NCI-H2029 treated with DMSO at 0.1 percent for 48 hours (cell line): ENCODE measurements at places on chromosomes 7 and 10.

DNA sequence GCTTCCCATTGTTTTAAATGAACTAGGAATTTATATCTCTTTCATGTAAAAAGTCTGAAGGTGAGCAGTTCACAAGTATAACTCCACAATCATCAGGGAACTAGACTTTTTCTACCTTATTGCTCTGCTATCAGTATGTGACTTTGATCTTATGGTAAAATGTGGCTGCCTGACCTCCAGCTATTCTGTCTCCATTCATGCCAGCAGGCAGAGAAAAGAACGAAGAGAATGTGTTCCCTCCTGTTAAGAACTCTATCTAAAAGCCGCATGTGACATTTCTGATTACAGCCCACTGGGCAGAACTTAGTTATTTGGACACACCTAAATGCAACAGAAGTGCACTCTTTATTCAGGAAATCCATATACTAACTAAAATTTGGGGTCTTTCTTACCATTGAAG, 102.8 kb upstream of the MBL2 start:
- no peak for DNase-seq

DNA sequence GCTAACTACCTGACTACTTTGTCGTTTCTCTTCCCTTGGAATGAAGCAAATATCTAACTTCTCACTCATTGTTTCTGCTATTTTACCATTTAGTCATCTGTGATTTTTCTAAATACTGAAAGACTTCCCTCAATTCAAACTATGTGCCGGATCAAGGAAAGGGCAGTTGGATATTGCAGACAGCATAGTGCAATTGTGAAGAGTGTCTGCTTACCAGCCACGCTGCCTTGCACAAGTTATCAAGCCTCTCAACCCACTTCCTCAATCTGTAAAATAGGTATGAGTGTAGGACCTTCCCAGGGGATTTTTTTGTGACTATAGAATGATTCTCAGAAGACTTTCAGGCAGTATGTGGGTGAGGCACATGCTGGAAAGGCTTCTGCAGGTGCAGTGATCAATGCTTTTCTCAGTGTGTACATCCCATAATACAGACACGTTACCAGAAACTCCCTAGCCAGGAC, 54.3 kb downstream of the EGFR start:
- DNase-seq, result no peak

DNA sequence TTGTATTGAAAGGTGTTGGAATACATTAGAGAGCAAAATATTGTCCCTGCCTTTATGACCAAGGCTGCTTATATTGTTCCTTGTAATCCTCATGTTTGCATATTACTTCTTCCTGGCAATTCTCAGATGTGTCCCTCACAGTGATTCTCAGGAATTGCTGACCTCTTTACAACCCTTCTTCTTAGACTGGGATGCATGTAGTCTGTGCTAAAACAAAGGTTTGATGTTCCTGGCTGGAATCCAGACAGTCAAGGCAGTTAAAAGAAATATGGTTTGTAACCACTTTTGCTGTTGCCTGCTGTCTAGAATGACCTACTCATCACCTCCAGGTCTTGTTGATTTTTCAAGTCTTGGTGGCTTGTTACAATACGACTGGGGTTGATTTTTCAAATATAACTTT, 367.6 kb downstream of the HGF start:
- DNase-seq, result no peak

DNA sequence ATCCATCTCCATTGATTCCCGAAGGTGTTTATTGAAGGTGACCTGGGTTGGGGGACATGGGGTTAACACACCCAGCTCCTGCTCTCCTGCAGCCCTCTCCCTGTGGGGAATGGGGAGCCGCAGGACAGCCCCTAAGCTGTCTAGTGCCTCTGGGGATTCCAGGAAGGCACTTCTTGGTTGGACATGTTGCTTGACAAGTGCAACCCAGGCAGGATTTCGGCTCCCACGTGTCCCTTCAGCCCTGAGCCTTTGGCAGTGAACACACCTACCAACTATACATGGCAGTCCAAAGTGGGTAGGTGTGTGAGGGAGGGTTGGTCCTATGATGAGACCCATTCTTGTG, 43.9 kb downstream of the DOCK1 start:
- no peak for DNase-seq

GRCh38 chr7:98418271-98418635, 17.4 kb upstream of the BAIAP2L1 start:
- DNase-seq, result no peak

- DNase-seq, result no peak
These were observed 42.2 kb upstream of the HSPB1 start for GRCh38 chr7:76260171-76260703.

GRCh38 chr10:11154333-11154732, 136.7 kb downstream of the CELF2 start:
- DNase-seq, result no peak

DNA sequence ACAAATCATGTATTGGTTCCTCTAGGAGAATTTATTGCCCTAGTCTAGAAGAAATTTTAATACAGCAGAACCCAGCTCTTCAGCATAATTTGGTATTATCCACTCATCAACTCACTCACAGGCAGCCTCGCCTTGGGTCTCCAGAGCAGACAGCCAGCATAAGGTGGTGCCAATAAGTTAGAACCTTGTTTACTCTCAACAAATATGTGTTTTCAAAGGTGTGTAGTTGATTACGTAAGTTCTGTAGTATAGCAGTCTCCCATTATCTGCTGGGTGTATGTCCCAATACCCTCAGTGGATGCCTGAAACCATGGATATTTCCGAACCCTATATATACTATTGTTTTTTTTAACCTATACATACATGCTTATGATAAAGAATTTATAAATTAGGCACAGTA, 522.5 kb upstream of the LRRN3 start:
- no peak for DNase-seq

- DNase-seq, result peak; percentile 97
These were observed 465 bp upstream of the TRIM24 start for GRCh38 chr7:138459413-138460175.

DNA sequence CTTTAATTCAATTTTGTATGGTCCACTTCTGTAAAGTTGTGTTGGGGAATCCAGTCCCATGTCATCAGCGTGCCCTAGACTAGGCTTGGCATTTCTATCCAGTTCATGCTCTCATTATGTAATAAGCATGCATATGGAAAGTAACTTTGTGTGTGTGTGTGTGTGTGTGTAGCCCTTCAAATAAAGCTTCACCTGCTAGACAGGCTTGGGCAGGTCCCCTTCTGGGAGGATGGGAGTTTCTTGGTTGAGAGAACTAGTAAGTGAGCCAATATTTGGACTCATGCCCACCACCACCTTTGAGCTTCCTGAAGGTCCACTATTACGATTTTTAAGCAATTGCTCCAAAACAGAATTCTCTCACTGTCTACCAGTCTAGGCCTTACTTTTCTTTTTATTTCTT, 6.9 kb downstream of the BZW2 start:
- DNase-seq, result no peak

- DNase-seq, result no peak
These were observed 41.5 kb downstream of the PYROXD2 start for GRCh38 chr10:98373260-98374040.

- DNase-seq, result no peak
These were observed 32.6 kb upstream of the NME8 start for GRCh38 chr7:37815671-37816371.

- no peak for DNase-seq
These were observed 27.9 kb downstream of the GFRA1 start for GRCh38 chr10:116245156-116245555.

- DNase-seq, result no peak
These were observed 21.6 kb downstream of the AGAP3 start for GRCh38 chr7:151107882-151108281.

- DNase-seq, result no peak
These were observed 8.5 kb upstream of the CHCHD1 start for GRCh38 chr10:73773152-73773879.

GRCh38 chr10:28949005-28950004, 272.0 kb downstream of the BAMBI start:
- no peak for DNase-seq

DNA sequence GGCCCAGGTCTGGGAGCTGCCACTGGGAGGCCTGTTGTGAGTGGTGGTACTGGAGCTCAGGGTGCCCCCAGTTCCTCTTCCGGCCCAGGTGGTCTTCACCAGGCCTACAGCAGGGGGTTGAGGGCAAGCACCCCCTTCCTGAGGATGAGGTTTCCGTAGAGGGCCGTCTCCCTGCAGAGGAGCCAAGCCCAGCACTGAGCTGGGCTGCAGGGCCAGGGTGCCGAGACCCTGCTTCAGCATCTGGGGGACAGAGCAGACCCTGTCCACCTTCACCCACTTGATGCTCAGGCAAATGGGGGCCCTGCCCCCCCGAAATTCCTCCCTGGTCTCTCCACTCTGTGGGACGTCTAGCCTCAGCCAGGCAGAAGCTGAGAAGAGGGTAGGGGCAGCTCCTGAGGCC, 2.6 kb downstream of the FUOM start:
- DNase-seq, result no peak

DNA sequence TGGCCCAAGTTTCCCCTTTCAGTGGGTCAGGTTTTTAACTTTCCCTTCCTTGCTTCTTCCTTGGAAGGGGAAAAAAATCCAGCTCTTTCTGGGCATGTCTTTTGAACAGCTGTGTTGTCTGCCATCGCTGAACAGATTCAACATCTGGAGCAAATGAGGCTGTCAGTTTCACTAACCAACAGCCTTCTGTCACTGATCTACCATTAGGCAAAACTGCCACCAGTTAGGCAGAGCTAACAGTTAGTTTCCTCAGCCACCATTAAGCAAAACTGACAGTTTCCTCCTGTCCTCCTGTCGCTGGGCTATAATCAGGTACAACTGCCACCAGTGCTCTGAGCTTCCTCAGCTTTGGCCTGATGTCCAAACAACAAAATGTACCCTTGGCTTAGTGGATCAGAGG, 81.9 kb downstream of the NPTX2 start:
- no peak for DNase-seq

- no peak for DNase-seq
These were observed 690.5 kb downstream of the PARD3 start for GRCh38 chr10:34124522-34125035.

GRCh38 chr10:78643513-78643912, 425.3 kb upstream of the ZMIZ1 start:
- DNase-seq, result no peak

GRCh38 chr10:43043342-43043772, 33.5 kb upstream of the RET start:
- DNase-seq, result no peak

- DNase-seq, result no peak
These were observed 16.1 kb downstream of the R3HCC1L start for GRCh38 chr10:98150544-98150943.

DNA sequence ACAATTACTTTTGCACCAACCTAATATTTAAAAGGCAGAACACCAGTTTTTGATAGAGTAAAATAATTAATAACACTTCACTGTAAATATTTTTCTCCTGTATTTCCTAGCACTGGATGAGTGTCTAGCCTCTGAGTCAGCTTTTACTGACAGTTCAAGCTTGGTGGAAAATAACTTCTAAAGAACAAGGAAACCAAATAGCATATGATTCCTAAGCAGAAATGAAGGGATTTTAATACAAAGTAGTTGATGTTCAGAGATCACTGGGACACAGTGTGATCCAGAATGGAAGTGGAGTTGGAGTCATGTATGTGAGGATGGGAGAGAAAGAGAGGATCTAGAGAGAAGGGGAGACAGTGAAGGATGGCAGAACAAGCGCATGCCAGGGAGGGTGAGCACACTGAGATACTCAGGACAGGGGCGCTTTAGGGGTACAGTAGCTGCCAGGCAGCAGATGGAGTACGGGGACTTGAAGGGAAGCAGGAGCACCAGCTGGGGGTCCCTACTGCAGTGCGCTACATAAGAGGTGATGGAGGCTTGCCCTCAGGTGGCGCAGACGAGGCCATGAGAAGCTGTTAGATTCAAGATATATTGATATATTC, 117.9 kb upstream of the KLF6 start:
- DNase-seq, result no peak

GRCh38 chr10:101563497-101564040, 24.5 kb downstream of the POLL start:
- no peak for DNase-seq

- DNase-seq, result no peak
These were observed 119.9 kb downstream of the HECW1 start for GRCh38 chr7:43232366-43232765.

DNA sequence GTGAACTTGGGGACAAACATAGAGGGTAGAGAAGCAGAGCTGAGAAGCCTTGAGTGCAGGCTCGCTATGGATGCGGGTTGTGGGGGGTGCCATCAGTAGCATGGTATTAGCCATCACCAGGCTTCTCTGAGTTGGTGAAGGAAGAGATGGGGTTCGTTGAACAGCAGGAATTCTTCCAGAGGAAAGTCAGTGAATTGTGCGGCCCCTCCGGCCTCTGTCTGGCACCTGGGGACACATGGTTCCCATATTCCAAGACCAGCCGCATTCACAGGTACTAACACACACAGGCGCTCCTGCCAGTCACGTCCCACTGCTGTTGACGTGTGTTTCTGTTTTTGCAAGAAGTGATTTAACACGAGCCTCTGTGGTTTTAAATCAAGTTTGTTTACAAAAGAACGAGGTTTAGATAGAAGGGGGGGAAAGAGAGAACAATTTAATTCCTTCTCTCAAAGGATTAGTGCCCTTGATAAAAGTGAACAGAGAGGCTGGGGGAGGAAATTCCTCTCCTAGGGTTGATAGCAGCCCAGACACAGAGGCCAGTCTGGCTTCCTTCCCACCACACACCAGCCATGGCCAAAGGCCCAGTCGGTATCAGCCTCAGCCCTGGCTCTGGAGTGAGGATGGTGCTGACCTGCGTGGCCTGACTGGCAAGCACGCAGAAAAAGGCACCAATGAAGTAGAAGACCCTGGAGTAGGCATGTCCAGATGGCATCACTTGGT, 252.6 kb upstream of the IGFBP3 start:
- no peak for DNase-seq

DNA sequence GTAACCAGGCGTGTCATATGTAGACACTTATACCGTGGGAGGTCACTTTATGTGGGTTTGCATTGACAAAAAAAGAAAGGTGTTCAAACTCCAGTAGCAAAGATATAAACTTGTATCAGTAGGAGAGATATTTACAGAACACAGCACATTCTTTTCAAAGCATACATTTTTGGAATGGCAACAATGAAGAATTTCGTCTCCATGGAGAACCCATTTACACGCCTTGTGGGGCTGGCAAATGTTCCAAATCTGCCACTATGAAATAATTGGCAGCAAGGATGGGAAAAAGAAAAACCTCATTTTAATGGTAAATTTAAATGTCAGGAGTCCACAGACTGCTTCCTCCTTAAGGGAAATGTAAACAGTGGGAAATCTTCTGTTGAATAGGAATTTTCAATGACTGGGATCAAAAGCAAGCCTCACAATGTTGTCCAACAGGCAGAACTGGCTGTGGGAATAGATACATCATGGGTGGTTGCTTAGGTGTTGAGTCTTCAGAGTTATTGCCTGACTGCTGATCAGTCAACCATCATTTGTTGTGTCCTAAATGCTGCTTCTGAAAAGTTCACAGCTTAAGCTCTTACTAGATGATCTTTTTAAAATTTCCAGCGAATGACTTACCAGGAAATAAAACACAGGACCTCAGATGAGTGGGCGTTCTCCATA, 256.6 kb upstream of the SEMA3C start:
- DNase-seq, result no peak
